ENCODE measurements at places on chromosomes 3 and 15. TPM values are rescaled to one million over a fixed set of nuclear protein-coding genes. Genes with fewer than 3 reads are reported as not detected.
A peak's percentile ranks its signal among the peaks of the same experiment; 100 is the strongest.

Gene LMAN1L
- 0.41 TPM for polyA plus RNA-seq

- H3K27me3 ChIP-seq: no peaks in the 10 kb centered on the region
- no peak overlapping the region for H3K27ac ChIP-seq
- H3K4me3 ChIP-seq: no peak overlapping the region
- no peaks in the 10 kb centered on the region for H3K36me3 ChIP-seq
Observed at GRCh38 chr3:153023896-153024295, 138.1 kb upstream of the RAP2B start.

- H3K27me3 ChIP-seq: no peaks in the 10 kb centered on the region
- H3K36me3 ChIP-seq: no peaks in the 10 kb centered on the region
- DNase-seq: no peak
- H3K4me1 ChIP-seq: no peaks in the 10 kb centered on the region
- no peak overlapping the region for H3K27ac ChIP-seq
Observed at GRCh38 chr15:64247906-64248541, 85.2 kb upstream of the PPIB start.

- DNase-seq: no peak
Observed at GRCh38 chr3:32132121-32132520, 25.7 kb downstream of the GPD1L start.

GRCh38 chr3:79902151-79902550 lies 134.4 kb upstream of the ROBO1 start:
- no peak for DNase-seq
- H3K27me3 ChIP-seq: no peaks in the 10 kb centered on the region
- no peak overlapping the region for H3K4me3 ChIP-seq

DNA sequence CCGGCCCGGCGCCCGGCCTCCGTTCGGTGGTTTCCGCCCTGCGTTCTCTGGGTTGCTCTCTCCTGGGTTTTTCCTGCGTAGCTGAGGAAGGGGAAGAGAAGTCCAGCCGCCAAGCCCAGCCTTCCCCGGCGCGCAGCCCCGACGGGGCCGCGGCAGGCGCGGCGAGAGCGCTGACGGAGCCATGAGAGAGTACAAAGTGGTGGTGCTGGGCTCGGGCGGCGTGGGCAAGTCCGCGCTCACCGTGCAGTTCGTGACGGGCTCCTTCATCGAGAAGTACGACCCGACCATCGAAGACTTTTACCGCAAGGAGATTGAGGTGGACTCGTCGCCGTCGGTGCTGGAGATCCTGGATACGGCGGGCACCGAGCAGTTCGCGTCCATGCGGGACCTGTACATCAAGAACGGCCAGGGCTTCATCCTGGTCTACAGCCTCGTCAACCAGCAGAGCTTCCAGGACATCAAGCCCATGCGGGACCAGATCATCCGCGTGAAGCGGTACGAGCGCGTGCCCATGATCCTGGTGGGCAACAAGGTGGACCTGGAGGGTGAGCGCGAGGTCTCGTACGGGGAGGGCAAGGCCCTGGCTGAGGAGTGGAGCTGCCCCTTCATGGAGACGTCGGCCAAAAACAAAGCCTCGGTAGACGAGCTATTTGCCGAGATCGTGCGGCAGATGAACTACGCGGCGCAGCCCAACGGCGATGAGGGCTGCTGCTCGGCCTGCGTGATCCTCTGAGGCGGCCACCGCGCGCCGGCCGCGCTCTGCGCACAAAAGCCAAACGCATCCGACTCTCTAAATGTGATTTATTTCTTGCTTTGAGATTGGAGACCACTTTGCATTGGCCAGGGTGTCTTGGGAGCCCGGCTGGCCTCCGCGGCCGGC lies 727 bp downstream of the RAP2B start:
- peaks cover 10% of the 10 kb centered on the region for H3K4me1 ChIP-seq
- H3K4me3 ChIP-seq: peak overlapping the region; percentile 87
- H3K36me3 ChIP-seq: no peaks in the 10 kb centered on the region
- H3K27ac ChIP-seq: peak overlapping the region; percentile 48
- DNase-seq: peak; percentile 45

Gene TMEM212
- polyA plus RNA-seq: not detected
